ENCODE measurements at places on chromosomes 5 and 9.

DNA sequence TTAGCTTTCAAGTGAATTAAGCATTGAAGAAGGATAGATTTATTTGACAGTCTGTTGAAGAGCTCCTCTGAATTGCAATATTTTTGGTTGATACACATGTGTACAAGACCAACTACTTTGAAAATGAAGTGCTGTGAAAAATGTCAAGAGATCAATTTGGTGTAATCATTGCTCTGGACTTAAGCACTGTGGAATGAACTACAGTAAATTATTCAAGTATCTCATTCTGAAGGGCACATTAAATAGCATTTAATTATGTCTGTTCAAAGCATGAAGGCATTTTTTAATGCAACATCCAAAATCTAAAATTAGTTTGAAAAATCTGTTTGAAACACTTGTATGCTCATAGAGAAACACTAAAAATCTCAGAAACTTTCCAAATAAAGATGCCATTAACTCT lies 107.5 kb downstream of the CDH18 start:
- DNase-seq, result no peak

DNA sequence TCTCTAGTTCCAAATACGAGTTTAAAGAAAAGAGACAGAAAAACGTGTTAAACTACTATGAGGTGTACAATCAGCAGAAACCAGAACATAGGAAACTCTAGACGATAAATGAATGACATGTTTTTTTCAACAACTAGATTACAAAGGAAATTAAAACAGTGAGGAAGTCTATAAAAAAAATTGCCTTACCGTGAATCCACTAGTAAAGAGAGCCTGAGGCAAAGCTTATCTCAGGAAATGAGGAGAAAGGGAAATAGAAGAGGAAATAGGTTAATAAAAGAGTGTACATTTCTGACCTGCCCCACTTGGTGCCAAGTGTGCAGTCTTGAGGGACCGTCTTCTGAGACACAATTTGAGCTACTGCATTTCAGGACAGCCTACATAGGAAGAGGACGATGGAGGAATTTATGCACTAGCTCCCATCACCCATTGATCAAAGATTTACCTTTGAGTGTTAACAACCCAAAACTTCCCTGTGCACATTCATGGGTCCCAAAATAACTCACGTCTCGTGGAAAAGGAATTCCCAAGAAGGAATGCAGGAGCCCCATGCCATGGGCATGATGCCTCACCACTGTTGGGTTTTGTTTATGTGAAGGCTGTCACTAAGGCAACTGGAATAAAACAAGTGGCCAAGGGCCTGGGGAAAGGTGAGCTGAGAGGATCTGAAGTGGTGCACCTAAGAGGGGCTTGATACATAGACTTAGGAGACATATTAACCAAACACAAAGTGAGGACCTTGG lies 53.6 kb upstream of the SLC1A3 start:
- DNase-seq, result no peak

DNA sequence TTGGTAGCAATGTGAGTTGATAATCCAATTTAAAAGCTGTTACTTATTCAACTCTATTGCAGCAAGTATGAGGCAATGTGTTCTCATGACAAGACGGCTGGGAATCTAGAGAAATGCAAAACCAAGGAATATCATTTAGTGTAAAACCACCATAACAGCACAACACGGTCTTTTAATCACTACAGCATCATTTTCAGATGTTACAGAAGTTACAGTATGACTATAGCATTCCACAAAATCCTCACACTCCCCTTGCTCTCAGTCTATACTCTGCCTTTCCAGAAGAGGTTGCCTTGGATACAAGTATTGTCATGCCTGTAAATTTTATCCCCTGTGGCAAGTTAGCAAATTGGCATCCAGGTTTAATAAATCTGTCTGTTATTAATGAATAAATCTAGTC lies 28.6 kb upstream of the TAS2R1 start:
- DNase-seq, result no peak

DNA sequence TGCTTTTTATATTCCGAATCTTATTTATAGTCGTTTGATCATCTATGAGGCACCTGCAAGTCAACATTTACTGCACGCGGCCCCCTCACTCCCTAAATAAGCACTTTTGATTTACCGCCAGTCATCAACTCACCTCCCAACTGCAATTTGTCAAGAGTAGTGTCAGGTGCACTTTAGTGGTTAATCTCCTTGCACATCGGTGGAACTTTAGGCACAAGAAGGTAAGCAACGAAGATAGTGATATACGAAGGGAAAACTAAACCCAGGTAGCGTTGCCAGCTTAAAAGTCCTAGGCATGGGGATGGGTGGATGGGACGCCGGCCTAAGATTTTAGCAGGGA lies 513 bp upstream of the RNF180 start:
- no peak for DNase-seq

DNA sequence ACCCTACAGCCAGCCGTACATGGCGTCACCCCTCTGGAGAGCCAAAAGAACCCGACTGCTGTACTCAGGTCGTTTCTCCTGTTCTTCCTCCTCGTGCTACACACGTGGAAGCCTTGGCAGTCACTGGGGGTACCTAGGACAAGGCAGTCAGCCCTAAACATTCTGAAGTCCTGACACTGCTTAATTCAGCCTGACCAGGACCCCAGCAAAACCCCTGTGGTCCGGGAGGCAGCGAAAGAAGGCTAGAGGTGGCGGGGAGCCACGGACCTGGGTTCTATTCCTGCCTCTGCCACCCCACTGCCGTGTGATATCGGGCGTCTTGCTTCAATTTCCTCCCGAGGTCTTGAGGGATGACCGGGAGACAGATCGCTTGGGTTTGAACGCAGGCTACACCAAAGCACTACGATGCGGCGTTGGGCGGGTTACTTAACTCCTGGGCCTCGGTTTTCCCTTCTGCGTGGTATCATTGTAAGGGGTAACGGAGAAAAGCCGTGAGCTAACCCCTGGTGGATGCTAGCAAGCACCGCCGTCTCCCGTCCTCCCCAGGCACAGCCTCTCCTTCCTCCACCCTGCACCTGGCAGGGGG lies 429 bp upstream of the ARL10 start:
- DNase-seq, result no peak

DNA sequence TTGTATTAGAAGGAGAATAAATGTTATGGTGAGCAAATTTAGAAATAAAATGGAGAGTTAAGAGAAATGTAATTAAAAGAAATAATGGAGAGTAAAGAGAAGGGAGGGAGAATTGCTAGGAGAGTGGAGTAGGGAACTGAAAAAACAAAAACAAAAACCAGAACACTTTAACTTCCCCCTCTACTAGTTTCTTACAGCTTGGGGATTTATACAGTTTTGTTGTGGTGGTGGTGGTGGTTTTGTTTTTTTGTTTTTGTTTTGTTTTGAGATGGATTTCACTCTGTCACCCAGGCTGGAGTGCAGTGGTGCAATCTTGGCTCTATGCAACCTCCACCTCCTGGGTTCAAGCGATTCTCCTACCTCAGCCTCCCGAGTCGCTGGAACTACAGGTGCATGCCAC lies 322.4 kb downstream of the TMEM167A start:
- DNase-seq, result no peak

DNA sequence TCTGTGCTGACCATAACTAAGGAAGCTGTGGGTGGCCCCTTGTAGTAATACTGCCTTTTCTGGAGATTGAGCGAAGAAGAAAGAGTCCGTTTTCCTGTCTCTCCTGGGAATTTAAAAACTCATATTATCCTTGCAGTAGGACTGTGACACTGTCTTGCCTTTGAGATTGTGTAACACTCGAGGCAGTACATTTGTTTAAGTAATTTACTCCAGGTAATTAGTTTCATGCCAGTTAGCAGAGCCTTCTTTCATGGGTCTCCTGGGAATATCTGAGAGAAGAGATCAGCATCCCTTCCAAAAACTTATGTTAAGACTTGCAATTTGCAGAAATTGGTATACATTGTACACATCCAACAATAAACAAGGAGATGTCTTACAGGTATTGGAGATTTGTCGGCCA lies 405.6 kb downstream of the DMRT2 start:
- no peak for DNase-seq

GRCh38 chr5:19322716-19323485 lies 665.1 kb downstream of the CDH18 start:
- DNase-seq, result no peak

DNA sequence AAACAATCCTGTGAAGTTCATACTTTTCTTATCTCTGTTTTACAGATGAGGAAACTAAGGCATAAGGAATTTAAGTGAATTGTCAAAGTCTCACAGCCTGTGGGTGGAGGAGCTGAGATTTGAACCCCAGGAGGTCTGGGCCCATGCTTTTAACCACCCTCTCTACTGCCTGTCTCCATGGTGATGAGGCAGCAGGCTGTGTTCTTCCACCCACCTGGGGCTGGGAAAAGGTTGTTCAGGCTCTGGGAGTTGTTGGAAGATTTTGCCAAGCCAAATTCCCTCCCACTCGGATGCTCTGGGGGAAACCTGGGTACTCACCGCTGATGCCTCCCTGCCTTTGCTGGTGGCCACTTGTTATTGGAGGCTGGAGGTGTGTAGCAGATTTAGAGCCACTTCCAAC lies 18.3 kb upstream of the SYNPO start:
- DNase-seq, result no peak

DNA sequence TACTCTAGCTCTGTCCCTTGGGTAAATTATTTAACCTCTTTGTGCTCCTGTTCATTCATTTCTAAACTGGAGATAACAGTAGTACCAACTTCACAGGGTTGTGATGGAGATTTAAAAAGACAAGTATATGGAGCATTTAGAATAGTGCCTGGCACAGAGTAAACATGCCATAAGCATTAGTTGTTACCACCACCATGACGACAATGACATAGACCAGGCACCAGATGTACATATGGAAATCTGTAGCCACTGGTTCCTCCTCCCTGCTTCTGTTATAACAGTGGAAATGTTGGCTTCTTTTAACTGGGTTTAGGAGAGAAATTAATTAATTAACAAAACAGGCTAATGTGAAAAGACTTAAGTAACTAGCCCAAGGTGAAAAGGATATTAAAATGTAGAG lies 217.5 kb downstream of the DENND1A start:
- DNase-seq, result no peak

- no peak for DNase-seq
Observed at GRCh38 chr5:103472265-103472664, 90.3 kb downstream of the NUDT12 start.

GRCh38 chr9:124437086-124437485 lies 13.2 kb upstream of the ADGRD2 start:
- DNase-seq, result no peak

GRCh38 chr5:158463938-158464337 lies 605.0 kb upstream of the CLINT1 start:
- no peak for DNase-seq

DNA sequence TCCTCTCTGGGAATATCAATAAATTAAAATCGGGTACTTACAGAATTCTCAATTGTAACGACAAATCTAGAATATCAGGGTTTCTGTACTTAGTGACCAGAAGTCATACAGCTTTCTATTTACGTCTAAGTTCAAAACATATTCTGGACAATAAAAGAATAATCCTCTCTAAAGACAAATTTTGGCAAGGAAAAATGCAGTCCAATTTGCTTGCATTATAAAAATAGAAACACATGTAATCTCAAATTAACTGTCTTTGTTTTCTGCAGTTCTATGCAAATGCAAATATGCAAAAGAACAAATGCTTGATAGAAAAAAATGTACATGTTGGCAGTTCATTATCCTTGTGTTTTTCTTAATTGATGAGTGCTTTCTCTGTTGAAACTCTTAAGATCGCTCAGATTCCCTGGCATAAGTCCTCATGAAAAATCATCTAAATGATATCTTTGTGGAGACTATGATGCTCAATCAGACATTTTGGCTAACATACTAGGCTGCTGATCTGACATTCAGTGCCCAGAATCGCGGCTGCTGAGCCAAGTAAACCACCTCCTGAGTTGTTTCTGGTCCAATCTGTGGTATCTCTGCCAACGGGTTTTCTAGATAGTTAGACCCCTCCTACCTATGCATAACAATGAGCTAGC lies 990.1 kb upstream of the C9orf72 start:
- no peak for DNase-seq

DNA sequence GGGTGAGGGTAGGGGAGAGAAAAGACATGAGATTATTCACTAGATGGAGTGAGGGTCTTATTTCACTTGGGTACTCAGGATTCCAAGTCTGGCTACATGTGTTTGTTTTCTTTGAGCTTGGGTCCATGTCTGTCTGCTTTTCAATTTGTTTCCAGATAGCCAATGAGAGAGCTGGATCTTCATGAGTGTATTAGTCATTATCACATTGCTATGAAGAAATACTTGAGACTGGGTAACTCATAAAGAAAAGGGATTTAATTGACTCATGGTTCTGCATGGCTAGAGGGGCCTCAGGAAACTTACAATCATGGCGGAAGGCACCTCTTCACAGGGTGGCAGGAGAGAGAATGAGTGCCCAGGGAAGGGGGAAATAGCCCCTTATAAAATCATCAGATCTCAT lies 196.8 kb upstream of the TRIM32 start:
- DNase-seq, result no peak

GRCh38 chr5:178434016-178434761 lies 156.0 kb downstream of the COL23A1 start:
- DNase-seq, result no peak

- no peak for DNase-seq
Observed at GRCh38 chr9:130857864-130858738, 23.0 kb downstream of the ABL1 start.

DNA sequence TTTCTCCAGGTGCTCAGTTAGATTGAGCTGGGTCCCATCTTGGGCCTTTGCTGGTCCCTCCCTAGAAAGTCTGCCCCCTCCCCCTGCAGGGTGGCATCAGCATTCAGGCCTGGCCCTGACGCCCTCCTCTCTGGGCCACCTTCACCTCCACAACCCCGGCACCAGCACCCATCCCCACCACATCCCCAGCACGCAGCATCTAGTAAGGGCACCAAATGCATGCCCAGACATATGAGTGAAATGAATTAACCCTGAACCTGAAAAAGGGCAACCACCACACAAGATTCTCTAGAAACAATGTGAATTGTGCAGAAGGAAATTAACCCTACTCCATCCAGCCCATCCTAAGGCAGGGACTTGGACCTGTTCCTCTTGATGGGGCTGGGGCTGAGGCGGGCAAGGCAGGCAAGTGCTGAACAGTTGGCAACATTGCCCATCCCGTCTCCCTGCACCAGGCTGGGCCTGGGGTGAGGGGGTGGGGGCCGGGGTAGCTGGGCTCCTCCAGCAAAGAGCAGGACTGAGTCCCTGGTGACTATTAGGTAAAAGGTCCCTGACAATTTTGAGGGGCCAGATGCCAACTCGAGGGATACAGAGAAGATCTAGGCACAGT lies 125.9 kb downstream of the KCNIP1 start:
- DNase-seq, result no peak

GRCh38 chr5:75168026-75168735 lies 68.5 kb downstream of the ANKRD31 start:
- DNase-seq, result no peak

All from effector memory CD4-positive, alpha-beta T cell (primary cell).